Esophagus squamous epithelium (tissue), 5 donors: ENCODE measurements at places on chromosomes 5 and 9.

DNA sequence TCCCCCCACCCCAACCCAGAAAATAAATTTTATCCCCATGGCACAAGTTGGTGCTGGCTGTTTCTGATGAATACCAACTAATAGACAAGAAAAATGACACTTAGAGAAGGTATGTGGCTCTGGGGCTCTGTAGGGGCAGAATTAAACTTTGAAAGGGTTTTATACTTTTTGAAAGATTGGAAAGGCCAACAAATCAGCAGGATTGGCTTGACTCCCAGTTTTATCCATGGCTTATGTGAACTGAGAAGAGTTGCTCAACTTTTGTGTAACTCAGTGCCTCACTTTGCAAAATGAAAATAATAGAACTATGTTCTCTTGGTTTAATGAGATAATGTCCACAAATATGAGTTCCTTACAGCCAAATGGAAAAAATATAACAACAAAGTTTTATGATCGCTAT is 288.9 kb upstream of the KIF2A start:
- no peaks in the 10 kb centered on the region for H3K4me1 ChIP-seq
- DNase-seq = no peak
- H3K27me3 ChIP-seq = no peaks in the 10 kb centered on the region
- no peaks in the 10 kb centered on the region for H3K36me3 ChIP-seq
- no peak overlapping the region for H3K4me3 ChIP-seq

DNA sequence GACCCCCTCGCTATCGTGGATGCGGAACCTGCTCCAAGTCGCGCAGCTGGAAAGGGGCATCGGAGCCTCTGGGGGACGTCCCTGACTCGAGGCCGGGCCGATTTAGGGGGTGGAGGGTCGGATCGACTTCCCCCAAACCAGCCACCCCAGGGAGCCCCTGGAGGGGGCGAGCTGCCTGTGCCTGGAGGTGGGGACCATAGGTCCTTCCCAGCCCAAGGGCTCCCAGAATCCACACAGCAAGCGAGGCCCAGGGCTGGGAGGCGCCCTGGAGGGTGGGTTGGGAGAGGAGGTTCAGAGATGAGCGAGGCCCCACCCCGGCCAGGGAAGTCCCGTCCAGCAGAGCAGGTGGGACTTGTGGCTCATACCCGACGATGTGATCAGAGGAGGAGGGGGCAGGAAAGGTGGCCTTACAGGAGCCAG is 147.6 kb downstream of the GAPVD1 start:
- no peaks in the 10 kb centered on the region for H3K4me1 ChIP-seq
- no peaks in the 10 kb centered on the region for H3K36me3 ChIP-seq
- H3K27ac ChIP-seq = no peak overlapping the region
- DNase-seq = no peak

DNA sequence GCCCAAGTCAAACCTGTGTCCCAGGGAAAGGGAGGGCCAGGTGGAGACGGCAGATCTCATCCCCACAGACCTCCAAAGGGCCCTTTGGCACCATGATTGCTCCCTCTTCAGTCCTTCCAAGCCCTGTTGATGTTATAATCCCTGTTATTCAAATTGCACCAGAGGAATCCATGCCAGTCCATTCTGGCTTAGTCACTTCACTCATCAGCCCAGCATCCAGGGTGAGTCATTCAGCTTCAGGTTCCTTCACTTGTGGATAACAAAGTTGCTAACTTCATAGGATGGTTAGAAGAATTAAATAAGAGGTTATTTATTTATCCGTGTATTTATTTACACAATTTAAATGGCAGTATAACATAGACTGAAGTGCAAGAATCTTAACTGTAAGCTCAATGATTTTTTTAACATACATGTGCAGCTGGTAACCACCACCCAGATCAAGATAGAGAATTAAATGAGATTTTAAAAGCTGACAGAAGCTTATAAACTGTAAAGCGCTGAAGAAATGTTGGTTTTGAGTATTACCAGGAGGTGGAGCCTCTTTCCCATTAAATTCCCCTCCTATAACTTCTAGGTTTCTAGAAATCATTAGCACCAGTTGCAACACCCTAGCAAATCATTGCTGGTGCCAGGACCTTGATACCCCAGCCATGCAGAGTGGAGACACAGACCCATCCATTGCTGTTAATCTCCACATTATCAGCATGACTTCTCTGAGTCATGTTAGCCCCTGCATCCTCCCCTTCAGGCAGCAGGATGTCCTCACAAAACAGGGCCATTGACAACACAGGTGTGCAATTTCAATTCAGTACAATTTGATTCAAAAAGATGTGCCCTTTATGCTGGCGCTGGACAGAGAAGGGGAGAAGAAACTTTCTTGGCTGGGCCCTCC is 77.4 kb downstream of the SEC61B start:
- H3K27ac ChIP-seq = no peak overlapping the region
- H3K4me1 ChIP-seq = no peaks in the 10 kb centered on the region
- no peaks in the 10 kb centered on the region for H3K27me3 ChIP-seq
- no peaks in the 10 kb centered on the region for H3K36me3 ChIP-seq
- no peak for DNase-seq

DNA sequence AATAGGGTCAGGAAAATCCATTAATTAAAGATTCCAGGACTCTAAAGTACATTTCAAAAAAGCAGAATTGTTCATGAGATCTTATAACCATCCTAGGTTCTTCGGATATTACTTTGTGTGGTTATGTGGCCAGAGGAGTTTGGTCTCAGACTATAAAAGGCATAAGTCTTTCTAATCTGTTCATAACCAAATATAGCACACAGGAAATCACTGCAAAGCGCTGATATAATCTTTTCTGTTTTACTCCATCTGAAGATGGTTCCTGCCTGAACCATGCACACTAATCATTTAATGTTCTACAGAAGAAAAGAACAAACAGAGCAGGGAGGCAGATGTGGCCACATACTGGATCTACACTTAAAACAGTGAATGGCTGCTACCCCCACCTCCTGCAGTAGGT is 182.8 kb downstream of the SEMA5A start:
- no peaks in the 10 kb centered on the region for H3K27me3 ChIP-seq
- no peak overlapping the region for H3K27ac ChIP-seq
- H3K4me1 ChIP-seq = no peaks in the 10 kb centered on the region
- no peak overlapping the region for H3K4me3 ChIP-seq

GRCh38 chr5:149636861-149637246 is 55.6 kb downstream of the ARHGEF37 start:
- H3K27me3 ChIP-seq = no peaks in the 10 kb centered on the region
- H3K4me3 ChIP-seq = no peak overlapping the region
- H3K27ac ChIP-seq = no peak overlapping the region
- no peaks in the 10 kb centered on the region for H3K36me3 ChIP-seq
- no peak for DNase-seq
- H3K4me1 ChIP-seq = peaks cover 71% of the 10 kb centered on the region

DNA sequence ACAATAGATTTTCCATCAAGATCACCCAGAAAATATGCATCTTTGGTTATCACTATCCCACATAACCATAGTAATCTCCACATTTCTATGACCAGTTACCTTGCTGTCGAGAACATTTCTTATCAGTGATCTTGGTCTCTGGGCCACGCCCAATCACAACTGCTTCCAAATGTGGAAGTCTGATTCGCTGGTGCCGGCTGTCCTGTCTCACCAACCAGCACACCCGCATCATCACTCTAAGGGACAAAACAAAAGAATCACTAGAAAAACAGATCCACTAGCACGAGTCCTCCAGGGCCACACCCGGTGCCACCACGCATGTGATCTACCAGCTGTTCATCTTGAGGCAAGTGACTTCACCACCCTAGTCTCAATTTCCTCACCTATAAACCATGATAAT is 11.8 kb downstream of the APTX start:
- H3K36me3 ChIP-seq = peaks cover 80% of the 10 kb centered on the region
- no peaks in the 10 kb centered on the region for H3K27me3 ChIP-seq
- H3K4me3 ChIP-seq = no peak overlapping the region
- no peak for DNase-seq

- peak overlapping the region; percentile 85 for H3K4me3 ChIP-seq
- peaks cover 42% of the 10 kb centered on the region for H3K36me3 ChIP-seq
- no peak for DNase-seq
- peaks cover 30% of the 10 kb centered on the region for H3K4me1 ChIP-seq
- no peaks in the 10 kb centered on the region for H3K27me3 ChIP-seq
These were observed 520 bp upstream of the DHFR start for GRCh38 chr5:80655231-80655774.

DNA sequence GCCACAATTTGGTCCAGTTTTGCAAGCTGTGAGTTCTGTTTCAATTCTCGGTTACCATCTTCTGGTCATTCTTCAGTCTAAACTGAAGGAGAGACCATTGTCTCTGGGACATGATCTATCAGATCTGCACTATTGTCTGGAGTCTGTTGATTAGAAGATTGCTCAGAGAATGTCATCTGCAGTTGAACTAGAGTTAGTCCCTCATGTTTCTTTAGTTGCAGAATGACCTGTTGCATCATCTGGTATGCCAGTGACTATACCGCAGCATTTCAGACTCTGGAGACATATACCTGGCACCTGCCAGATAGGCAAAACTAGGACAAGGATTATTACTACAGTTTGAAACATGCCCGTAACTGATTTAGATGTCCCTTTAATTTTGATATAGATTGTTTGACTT is 194.8 kb downstream of the LRRC70 start:
- no peak overlapping the region for H3K4me3 ChIP-seq
- no peaks in the 10 kb centered on the region for H3K4me1 ChIP-seq
- DNase-seq = no peak
- H3K36me3 ChIP-seq = no peaks in the 10 kb centered on the region
- H3K27me3 ChIP-seq = no peaks in the 10 kb centered on the region

DNA sequence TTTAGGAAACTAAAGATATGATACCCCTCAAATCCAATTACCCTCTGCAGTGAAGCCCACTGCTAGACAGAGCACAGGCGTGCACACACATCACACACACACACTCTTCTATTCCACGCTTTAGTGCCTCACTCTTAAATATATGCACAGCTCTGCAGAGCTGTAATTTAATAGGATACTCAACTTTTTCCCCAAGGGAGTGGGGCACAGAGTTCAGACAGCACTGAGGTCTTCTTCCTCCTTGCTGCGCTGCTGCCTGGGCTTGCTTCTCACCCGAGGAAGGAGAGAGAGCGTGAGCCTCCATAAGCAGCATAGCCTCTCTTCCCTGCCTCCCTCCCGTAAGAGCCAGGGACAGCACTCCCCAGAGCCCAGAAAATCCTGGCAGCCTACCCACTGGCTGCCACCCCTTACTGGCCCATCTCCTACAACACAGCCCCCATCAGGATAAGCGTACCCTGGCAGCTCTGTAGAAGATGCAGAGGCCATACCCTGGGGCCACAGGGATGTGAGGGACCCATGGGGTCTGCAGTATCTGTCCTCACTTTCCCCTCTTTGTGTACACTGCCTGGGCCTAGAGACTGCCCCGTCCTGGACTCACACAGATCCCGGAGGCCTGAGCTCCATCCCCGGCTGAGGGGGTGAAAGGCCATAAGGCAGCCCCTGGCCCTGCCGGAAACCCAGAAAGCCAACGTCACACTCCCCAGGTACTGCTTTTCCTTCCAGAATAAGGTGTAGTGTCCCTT is 102.1 kb downstream of the C5orf15 start:
- H3K27me3 ChIP-seq = no peaks in the 10 kb centered on the region
- H3K4me1 ChIP-seq = peaks cover 2% of the 10 kb centered on the region
- H3K4me3 ChIP-seq = no peak overlapping the region
- DNase-seq = no peak

DNA sequence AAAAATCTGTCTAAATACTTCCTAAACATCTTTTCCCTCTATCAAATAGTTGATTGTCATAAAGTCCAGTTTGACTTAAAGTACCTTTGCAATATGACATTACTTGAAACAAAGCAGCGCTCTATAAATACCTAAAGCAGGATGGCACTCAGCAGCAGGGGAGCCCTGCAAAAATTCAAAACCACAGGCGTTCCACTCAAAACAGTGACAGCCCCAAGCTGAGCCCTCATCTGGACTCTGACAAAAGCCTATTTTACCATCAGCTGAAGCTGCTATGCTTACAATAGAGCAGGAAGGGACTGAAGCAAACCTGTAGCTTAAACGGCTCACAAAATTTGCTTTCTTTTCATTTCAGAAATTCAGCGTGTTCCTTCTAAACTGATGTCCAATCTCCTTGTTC is 11.5 kb downstream of the GABRA6 start:
- no peaks in the 10 kb centered on the region for H3K36me3 ChIP-seq
- no peak overlapping the region for H3K4me3 ChIP-seq
- H3K4me1 ChIP-seq = no peaks in the 10 kb centered on the region
- no peak for DNase-seq

DNA sequence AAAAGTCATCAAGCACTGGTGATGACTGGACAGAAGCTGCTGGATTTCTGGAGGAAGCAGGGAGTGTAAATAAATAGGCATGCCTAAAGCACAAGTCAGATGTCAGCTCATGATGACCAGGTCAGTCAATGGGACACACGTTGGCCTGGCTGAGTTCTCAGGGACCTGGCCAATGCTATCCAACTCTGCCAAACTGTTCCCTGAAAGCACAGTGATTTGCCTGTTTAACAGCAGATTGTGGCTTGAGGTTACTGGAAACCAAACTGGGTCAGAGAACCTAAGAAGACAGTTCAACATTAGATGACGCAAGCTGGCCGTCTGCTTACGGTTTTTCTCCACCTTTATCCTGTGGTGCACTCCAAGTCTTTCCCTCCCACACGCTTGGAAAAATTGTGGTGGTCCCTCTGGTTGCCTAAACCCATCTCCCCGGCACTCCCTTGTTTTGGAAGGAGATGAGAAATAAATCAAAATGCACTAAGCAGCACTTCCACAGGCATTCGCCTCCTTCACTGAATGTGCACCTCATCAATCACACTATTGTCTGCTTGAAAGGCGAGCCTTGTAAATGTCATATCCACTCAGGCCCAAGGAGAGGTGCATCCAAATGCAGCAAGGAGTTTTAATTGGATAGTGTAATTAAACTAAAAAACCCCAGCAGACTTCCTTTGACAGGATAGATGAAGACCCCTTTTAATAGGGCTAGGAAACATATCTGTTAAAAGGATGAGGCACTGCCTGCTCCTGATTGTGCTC is 199.4 kb downstream of the GAPVD1 start:
- peak overlapping the region; percentile 33 for H3K27ac ChIP-seq
- H3K4me1 ChIP-seq = no peaks in the 10 kb centered on the region
- no peak overlapping the region for H3K4me3 ChIP-seq
- H3K27me3 ChIP-seq = no peaks in the 10 kb centered on the region
- no peak for DNase-seq

DNA sequence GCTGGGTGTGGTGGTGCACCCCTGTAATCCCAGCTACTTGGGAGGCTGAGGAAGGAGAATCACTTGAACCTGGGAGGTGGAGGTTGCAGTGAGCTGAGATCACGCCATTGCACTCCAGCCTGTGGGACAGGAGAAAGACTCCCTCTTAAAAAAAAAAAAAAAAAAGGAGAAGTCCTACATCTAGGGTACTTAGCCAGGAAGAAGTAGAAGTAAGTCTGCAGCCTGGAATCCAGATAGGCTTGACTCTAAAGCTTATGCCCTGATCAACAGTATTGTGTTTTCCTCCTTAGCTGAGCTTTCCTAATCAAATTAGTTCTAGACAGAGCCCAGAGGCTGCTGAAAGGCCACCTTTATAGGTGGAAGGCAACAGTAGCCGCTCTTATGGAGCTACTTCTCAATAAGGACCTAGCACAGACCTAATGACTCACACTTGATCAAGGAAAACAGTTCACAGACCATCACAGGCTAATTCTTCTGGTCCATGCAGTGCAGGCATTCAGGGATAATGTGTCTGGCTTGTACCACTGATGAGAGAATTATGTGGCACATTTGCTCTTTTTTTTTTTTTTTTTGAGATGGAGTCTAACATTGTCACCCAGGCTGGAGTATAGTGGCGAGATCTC is 105.5 kb upstream of the KLF4 start:
- H3K27ac ChIP-seq = no peak overlapping the region
- H3K4me1 ChIP-seq = no peaks in the 10 kb centered on the region
- no peak overlapping the region for H3K4me3 ChIP-seq
- no peak for DNase-seq
- no peaks in the 10 kb centered on the region for H3K27me3 ChIP-seq
